Activated naive CD4-positive, alpha-beta T cell treated with anti-CD3 and anti-CD28 coated beads for 36 hours (primary cell): ENCODE measurements at places on chromosomes 3 and 15.

DNA sequence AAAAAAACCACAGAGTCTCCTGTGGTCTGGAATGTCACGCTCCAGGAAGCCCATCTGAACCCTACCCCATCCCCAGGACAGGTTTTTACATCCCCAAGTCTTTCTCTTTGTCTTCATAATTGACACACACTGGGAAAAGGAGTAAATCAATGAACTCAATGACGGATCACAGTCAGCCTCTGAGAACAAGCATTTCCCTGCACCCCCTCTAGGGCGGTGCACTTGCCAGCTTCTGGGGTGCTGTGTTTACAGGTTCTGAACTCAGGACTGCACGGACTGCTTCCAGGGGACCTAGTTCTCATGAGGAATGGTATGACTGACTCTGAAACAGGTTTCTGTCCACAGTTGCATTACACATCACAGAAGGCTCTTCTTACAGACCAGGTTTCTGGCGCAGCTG is 81.1 kb downstream of the NUP210 start:
- DNase-seq: no peak

- DNase-seq: no peak
Observed at GRCh38 chr3:16181361-16181760, 6.9 kb downstream of the GALNT15 start.

DNA sequence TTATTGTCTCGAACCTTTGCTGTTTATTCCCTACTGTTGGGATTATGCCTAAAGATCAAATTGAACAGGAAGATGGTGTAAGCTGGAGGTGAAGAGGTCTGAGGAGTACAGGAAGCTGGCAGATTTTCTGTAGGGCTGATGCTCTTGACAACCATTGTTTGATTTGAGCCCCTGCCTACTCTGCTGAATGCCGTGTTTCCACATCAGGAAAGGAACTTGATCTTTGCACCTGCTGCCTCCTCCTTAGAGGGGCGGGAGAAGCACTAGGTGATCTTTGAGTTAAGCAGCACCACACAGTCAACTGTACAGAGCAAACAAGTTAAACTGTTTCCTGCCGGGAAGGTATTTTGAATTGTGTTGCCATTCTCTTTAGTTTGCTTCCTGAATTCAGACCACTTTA is 364.6 kb upstream of the EPHA6 start:
- DNase-seq: no peak

GRCh38 chr3:40201770-40202169 is 107.7 kb upstream of the EIF1B start:
- DNase-seq: no peak

DNA sequence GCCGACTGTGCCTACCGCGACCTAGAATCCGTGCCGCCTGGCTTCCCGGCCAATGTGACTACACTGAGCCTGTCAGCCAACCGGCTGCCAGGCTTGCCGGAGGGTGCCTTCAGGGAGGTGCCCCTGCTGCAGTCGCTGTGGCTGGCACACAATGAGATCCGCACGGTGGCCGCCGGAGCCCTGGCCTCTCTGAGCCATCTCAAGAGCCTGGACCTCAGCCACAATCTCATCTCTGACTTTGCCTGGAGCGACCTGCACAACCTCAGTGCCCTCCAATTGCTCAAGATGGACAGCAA is 1.4 kb downstream of the ISLR start:
- no peak for DNase-seq

DNA sequence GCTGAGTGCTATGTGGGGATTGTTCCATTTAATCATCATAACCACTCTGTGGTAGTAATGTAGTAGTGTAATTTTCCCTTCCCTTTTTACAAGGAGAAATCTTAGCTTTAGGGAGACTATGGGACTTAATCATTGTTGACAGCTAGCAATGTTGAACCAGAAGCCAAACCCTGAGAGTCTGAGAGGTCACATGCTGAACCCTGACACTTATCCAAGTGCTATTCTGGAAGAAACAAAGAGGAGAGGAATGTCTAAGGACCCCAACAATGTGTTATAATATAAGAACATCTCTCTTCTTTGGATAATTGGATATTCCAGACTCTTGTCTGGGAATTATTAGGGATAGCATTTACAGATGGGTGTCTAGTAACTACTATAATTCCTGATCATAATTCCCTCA is 58.4 kb downstream of the GAP43 start:
- DNase-seq: no peak

DNA sequence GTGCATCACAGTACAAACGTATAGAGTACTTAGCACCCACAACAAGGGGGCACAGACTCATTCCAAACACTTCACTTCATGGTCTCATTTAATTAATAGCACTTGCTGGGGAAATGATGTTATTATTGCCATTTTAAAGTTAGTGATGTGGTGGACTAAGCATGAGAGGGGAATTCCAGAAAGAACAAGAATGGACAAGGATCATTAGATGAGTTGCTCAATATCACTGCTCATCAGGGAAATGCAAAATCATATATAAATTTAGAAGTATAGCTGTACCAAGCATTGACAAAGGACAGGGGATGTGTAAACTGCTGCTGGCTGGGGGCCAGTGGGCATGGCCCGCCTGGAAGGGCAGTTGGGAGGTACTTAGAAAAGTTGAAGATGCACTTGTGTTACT is 14.6 kb downstream of the PRR20G start:
- DNase-seq: no peak
